ENCODE measurements at places on chromosomes 4 and X. TPM values are rescaled to one million over a fixed set of nuclear protein-coding genes. Genes with fewer than 3 reads are reported as not detected.

PHF8 gene
- polyA plus RNA-seq, result 31.1 TPM

GRCh38 chrX:154727418-154727817 is 23.5 kb downstream of the GAB3 start:
- no peak for DNase-seq

GRCh38 chr4:174616661-174617060 is 94.4 kb upstream of the HPGD start:
- DNase-seq, result no peak

ANAPC4 gene
- 60.7 TPM for polyA plus RNA-seq

HSFX4 gene
- polyA plus RNA-seq, result 0.22 TPM

DNA sequence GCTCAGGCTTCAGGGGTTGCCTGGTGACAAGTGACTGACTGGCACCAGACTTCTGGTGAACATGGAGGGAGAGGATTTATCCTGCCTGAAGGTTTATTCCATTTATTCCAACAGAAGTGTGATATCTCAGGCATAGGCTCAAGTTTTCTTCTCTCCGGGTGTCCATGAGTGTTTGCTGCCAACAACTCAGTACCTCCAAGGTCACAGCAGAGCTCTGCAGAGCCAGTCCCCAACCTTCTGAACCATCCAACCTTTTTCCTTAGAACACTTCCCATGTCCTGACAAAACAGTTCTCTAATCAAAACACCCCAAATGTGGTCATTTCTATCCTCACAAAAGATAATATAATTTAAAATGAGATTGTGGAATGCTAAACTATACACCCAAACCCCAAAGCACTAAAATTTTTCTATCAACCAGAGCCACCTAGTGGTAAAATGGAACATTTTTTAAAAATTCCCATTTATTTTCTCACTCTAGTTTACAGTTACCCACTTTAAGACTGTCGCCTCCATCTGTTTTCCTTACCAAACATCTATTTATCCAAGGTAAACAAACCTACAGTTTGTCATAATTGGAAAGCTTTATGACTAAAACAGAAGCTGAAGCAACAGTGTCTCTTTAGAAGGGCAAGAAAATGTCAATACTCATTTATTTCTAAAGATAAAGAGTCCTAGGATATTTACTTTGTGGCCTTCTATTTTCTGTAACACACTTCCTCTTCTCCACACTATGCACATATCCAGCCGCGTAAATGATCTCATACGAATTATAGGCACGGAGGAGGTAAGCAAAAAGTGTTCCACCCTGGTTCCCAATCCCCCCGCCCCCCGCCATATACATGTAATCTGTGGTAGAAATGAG is 39.5 kb downstream of the TMEM154 start:
- DNase-seq, result peak; percentile 29

DNA sequence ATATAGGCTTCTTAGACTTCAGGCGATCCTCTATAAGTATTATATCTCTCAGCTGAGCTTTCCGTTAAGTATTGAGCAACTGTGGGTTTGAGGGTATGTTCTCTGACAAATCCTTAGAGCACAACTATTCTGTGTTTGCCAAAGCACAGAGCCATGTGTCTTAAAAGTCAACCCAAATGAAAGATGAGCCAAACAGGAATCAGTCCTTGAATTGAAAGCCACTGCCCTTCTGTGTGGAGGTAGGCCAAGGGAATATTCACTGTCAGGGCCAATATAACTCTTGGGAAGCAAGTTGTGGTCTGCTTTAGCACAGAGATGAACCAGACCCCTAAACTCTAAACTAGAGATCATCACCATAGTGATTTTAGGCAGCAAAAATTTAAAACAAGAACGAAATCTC is 164.0 kb downstream of the STAG2 start:
- DNase-seq, result no peak

- DNase-seq, result no peak
These were observed 542.3 kb upstream of the ADGRL3 start for GRCh38 chr4:60657807-60658206.

DNA sequence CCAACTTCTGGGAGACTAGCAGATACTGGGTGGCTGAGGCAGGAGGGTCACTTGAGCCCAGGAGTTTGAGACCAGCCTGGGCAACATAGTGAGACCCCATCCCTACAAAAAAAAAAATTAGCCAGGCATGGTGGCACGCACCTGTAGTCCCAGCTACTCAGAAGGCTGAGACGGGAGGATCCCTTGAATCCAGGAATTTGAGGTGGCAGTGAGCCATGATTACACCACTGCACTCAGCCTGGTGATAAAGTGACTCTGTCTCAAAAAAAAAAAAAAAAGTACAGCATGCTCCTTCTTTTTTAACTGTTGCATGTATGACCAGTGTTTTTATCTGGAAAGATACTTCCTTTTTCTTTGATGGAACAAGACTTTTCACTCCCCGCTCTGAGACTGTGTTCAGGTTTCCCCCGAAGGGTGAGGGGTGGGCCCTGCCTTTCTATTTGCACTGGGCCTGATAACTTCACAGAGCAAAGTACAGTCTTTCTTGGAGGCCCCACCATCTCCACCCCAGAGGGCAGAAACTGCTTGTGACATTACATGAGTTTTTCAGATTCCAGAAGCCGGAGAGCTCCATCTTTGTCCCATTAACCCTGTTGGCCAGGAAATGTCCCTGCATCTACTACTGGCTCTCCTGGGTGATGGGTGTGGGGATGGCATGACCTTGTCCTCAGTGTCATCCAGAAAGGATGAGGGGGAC is 35.2 kb downstream of the NYX start:
- DNase-seq, result no peak

- DNase-seq, result no peak
These were observed 302.7 kb downstream of the GPM6A start for GRCh38 chr4:175509320-175509719.
